ENCODE measurements at places on chromosomes 7 and 10. TPM values are rescaled to one million over a fixed set of nuclear protein-coding genes. Genes with fewer than 3 reads are reported as not detected.

Gene SORBS1
- 303 TPM for total RNA-seq

Gene THSD7A
- total RNA-seq = 41.6 TPM

Gene HECW1
- total RNA-seq = 107 TPM

Gene POLR2J2
- total RNA-seq = 15.3 TPM

Gene ABCA13
- under 0.01 TPM for total RNA-seq

Gene ZPBP
- total RNA-seq = not detected

Gene CYP17A1
- not detected for total RNA-seq

Gene DDX21
- total RNA-seq = 36.6 TPM

Gene SLC16A9
- 9.4 TPM for total RNA-seq

Gene SP4
- 84.5 TPM for total RNA-seq

Gene MOGAT3
- not detected for total RNA-seq

Gene SPDYE8
- total RNA-seq = not detected

Gene PHKG1
- total RNA-seq = 4.4 TPM

Gene AKR1D1
- not detected for total RNA-seq

Gene GOLGA7B
- total RNA-seq = 16.6 TPM

Gene PSD
- total RNA-seq = 124 TPM

Gene GNA12
- total RNA-seq = 26.6 TPM

Gene LRMDA
- 0.94 TPM for total RNA-seq
